ENCODE measurements at places on chromosomes 7 and 10.
A peak's percentile ranks its signal among the peaks of the same experiment; 100 is the strongest.

DNA sequence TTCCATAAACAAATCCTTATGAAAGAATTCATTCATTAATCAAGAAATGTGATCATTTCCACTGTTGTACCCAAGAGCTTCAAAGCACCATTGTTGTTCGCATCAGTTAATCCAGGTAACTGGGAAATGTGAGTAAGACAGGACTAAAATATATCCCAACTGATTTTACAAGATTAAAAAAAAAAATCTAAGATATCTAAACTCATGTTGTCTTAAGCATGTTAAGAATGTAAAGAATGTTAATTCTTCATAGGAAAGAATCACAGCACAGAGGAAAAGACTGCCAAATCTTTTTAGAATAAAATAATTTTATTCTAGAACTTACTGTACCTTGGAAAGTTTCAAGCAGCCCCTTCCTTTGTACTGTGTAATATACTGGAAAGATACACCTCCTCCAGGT lies 16.4 kb downstream of the FZD1 start:
- DNase-seq, result no peak

DNA sequence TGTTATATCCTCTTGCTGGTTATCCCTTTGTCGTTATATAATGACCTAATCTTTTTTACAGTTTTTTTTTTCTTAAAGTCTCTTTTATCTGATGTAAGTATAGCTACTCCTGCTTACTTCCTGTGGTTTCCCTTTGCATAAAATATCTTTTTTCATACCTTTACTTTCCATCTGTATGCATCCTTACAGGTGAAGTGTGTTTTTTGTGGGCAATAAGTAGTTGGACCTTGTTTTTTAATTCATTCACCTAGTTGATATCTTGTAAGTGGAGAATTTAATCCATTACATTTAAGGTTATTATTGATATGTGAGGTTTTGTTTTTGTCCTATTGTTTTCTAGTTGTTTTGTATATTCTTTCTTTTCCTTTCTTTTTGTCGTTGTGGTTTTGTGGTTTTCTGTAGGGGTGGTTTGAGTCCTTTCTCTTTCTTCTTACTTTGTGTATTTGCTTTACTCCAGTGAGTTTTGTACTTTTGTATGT lies 168.6 kb downstream of the MLLT10 start:
- peak; percentile 22 for DNase-seq

DNA sequence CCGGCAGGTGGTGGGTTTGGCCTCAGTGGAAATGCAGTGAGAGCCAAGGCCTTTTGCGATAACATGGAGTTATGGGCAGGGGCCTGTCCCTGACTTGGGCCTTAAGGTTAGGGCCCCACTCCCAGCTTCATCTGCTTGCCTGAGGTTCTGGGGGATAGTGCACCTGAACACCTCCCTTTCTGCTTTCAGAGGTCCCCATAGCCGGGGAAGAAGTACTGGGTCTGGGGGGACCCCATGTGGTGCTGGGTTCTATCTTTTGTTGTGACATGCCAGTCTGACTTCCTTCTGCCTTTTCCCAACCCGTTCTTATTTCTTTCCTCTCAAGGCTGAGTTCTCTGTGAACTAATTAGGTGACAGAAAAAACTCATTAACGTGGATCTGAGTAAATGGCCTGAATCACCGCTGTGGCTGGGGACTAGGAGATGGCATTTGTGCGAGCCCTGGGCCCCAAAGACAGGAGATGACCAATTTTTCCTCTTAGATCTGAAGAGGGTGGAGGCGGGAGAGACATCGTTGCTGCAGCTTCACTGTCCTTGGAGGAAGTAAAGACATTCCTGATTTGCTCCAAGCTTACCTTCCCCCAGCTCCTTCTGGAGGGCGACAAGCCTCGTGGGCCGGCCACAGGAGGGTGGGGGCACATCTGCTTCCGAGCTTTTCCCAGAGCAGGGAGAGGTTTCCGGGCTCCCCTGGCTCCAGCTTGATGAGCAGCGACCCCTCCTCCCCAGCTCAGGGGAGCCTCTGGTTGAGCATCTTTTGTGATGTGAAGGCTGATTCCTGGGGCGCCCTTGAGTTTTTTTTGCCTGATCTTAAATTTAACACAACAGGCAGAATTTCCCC lies 2.0 kb downstream of the AGAP3 start:
- no peak for DNase-seq

GRCh38 chr10:72058989-72059842 lies 29.1 kb downstream of the SPOCK2 start:
- peak; percentile 24 for DNase-seq

- DNase-seq, result no peak
These were observed 404.7 kb upstream of the PODXL start for GRCh38 chr7:131961054-131961680.
